ENCODE measurements at places on chromosomes 4 and X. TPM values are rescaled to one million over a fixed set of nuclear protein-coding genes. Genes with fewer than 3 reads are reported as not detected.

UGT2B17 gene
- polyA plus RNA-seq: not detected

- DNase-seq: no peak
These were observed 4.6 kb downstream of the PALLD start for GRCh38 chr4:168501407-168501806.

DNA sequence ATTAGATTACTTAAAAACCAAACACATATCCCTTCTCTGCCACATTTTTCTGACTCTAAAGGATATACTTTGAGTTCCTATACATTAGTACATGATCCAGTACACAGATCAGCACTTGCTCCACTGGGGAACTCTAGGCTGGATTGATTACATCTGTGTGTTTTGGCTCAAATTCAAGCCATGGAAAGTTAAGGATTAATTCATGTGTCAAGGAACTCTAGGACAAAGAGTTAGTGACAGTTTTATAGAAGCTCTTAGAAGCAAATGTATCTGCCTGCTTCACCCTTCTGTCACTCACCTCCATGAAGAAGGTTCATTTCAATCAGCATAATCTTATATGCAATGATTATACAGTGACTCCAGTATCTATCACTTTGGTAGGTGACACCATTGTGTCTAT lies 43.2 kb downstream of the SCFD2 start:
- DNase-seq: no peak

GRCh38 chrX:103398421-103398864 lies 22.1 kb downstream of the BEX3 start:
- DNase-seq: no peak

TMEM154 gene
- 3.8 TPM for polyA plus RNA-seq

DNA sequence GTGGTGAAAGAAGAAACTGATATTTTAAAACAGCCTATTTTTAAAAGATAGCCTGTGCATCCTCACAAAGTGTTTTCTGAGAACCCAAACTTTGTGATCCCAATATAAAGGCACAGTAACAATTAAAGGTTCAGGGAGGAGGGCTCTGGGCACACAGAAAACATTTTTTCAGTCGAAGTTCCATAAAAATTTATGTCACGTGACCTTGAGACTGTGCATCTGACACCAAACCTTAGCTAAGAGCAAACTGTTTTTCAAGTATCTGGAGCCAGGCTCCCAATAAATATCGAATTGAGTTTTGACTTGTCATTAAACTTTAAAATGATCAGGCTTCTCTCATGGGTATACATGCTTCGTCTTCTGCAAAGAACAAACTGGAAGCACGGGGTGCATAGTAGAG lies 177.9 kb downstream of the BEND2 start:
- DNase-seq: no peak

GABRA4 gene
- 0.17 TPM for polyA plus RNA-seq

GRCh38 chr4:5266991-5267390 lies 215.7 kb downstream of the STK32B start:
- DNase-seq: no peak

DNA sequence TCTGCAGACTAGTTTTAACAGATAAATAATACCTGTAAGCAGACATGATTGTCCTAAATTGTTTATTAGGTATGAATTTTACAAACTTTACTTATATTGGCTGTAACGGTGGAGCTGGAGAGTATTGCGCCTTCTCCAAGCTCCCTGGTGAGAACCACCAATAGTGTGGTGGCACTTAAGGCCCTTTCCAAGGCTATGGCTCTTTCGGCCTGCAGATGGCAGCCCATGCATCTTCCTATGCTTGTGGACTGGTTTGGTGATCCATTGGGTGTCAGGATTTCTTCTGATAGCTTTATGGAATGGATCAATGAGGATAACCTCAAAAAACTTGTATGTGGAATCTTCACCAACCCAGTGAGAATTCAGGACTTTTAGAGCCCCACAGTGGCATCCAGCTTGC lies 7.8 kb downstream of the LARP1B start:
- DNase-seq: no peak

DNA sequence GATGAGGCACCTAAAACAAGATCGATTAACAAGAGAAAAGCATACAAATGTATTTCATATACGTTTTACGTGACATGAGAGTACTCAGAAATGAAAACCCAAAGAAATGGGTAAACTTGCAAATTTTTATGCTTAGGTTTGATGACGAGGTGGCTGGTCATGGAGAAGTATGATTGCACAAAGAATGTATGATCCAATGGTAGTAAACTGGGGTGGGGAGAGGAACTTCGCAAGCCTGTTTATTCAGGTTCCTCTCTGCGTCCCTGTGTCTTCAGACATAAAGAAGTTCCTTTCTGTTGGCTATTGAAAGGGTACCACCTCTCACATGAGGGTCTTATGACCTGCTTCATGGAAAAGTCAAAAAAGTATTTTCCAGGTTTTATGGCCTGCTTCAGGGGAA lies 309.2 kb downstream of the BCOR start:
- DNase-seq: no peak

GRCh38 chrX:22536746-22537304 lies 264.1 kb downstream of the CBLL2 start:
- no peak for DNase-seq

GRCh38 chr4:24428850-24429249 lies 155.5 kb downstream of the DHX15 start:
- DNase-seq: no peak

DNA sequence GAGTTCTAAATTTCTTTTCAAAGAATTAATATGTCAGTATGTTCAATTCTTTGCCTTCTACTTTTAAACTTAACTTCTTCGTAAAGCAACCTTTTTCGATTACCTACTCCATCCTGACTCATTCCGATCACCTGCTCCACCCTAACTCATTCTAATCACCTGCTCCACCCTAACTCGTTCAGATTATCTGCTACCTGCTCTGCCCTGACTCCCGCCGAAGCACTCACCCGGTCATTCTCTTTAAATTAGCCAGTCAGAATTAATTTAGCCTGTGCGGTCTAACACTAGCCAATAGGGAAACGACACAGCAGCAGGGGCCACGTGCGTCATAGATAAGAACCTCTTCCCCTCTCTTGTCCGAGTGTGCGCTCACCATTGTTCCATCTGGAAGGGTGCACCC lies 60.1 kb upstream of the SH3RF1 start:
- DNase-seq: no peak

GRCh38 chrX:50075630-50076339 lies 125.0 kb downstream of the AKAP4 start:
- no peak for DNase-seq

- DNase-seq: no peak
These were observed 6.7 kb downstream of the ETFDH start for GRCh38 chr4:158678767-158679166.

GRCh38 chr4:69239092-69239491 lies 24.5 kb upstream of the UGT2B11 start:
- DNase-seq: no peak

DNA sequence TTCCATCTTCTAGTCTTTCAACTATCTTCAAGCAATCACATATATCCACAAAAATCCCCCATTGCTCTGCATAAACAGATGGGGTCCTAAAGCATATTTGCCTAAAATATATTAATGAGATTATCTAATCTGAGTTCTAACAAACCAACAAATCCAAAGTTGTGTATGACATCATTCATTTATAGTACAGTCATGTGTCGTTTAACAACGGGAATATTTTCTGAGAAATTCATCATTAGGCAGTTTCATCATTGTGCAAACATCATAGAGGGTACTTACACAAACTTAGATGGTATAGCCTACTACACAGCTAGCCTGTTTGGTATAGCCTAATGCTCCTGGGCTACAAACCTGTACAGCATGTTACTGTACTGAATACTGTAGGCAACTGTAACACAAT lies 38.0 kb upstream of the SRD5A3 start:
- DNase-seq: no peak

DNA sequence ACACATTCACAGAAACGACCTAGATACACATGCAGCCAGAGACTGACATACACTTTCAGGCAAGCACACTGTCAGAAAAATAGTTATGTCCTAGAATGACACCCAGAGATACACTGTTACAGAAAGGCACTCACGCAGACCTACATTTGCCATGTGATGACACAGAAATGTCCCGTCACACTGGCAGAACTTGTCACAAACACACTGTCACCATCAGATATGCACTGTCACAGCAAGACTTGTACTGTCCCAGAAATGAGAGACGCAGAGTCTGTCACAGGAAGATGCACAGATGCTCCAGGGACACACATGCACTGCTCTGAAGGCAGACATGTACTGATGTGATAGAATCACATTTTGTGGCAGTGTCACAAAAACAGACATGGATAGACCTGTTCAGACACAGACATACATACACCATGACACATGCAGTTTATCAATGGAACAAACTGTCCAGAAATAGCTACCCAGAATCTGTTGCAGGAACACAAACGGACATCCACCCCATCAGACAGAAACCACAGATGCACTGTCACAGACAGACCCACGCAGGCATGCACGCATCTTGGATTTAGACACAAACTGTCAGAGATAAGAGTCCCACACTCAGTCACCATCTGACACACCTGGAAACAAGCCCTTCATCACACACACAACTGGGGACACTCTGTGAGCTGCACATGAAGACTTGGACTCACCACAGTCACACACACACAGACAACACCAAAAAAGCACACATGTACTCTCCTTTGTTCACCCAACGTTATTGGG lies 1.3 kb upstream of the PIM2 start:
- DNase-seq: no peak

DNA sequence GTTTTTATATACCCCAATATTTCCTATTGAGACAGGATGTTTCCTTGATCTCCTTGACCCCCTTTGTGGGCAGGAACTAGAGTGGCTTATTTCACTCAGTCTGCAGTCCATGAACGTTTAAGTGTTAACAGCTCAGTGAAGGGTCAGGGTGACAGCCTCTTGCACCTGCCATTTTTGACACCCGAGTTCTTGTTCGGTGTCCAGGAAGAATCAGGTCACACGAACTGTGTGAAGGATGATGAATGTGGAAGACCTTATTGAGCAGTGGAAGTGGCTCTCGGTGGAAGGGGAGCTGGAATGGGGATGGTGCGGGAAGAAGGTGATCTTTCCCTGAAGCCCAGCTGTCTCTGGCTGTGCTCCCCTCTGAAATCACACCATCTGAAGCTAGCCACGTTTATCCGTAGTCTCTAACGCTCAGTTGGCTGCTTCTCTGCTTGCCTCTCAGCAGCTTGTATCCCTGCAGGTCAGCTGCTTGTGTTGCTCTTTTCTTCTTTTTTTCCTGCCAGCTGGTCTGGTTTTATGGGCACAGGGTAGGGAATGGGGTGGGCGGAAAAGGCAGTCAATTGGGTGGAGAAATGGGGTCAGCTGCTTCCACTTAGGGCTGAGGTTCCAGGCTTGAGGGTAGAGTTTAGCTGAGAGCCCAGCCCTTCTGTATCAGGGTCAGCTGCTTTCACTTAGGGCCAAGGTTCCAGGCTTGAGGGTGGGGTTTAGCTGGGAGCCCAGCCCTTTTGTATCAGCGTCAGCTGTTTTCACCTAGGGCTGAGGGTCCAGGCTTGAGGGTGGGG lies 29.0 kb upstream of the CCNG2 start:
- no peak for DNase-seq

GC gene
- 0.40 TPM for polyA plus RNA-seq
